ENCODE measurements at places on chromosomes 1 and 21.

DNA sequence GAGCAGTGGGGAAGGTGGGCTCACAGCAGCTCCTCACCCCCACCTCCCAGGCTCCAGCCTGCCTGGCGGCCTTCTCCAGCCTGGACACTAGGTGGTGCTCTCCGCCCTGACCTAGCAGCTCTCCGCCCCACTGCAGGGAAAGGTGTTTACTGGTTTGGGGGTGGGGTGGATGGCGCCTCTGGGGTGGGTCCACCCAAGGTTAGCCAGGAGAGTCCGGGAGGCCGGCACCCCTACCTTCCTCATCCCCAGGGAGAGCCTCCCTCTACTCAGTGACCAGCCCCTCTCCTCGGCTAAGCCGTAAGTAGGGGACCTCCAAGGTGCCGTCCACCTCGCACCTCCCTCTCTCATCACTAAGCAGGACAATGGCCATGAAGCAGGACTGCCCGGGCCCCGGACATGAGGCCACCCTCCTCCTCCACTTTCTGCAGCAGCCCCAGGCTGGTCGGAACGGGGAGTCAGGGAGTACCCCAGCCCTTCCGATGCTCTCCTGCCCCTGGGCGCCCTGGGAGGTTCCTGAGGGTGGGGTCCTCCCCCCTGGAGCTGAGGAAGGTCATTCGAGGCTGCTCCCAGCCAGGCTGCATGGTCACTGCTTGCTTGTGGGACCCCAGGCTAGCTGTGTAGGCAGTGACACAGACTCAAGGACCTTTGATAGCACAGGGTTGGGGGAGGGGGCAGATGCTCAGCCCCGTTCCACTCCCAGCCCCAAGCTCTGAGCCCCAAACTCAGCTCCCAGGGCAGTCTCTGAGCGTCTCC, 101.4 kb upstream of the VAMP3 start:
- peak; percentile 67 for DNase-seq

- DNase-seq: no peak
Observed at GRCh38 chr1:47487850-47488450, 50.1 kb downstream of the FOXD2 start.

DNA sequence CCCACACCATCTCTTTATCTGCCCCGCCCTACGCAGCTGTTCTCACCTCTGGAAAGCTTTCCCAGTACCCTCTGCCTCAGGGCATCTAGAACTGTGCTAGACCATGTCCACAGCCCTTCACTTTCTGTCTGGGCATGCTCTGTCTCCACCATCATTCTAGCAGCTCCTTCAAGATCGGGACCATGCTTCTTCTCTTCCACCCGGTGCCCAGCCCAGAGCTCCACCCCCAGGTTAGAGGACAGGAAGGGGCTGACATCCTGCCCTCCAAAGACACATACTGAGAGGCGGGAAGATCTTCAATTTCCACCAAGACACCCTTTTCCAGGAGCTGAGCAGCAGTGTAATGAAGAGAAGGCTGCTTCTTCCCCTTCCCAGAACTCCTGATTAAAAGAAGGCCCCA, 27.7 kb upstream of the MEF2D start:
- DNase-seq: no peak

- peak; percentile 65 for DNase-seq
Observed at GRCh38 chr1:172089768-172090510, 248.6 kb downstream of the DNM3 start.

DNA sequence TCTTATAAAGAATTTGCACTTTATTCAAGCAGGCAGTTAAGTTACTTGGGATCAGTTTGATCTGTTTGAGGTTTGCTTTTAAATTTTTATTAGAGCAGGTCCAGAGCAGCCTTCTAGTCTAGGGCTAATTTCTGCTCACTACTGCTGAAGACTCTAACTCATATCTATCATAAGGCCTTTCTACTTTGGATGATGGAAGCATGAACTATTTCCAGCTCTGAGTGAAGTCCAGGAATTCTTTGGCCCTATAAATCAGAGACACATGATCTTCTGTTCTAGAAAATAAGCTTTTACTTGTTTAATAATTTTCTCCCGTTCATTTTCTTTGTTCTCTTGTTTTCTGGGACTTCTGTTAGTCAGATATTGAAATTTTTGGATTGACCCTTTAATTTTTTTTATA, 14.7 kb downstream of the NIBAN1 start:
- DNase-seq: no peak

Data from activated T-cell treated with anti-CD3 and anti-CD28 coated beads, Interleukin-2, amount 50 U/mL, for 48 hours (primary cell).